Left lung (tissue), 14 donors: ENCODE measurements at places on chromosomes 2 and 18.

- no peak for DNase-seq
These were observed 371.5 kb downstream of the NUP35 start for GRCh38 chr2:183495589-183496267.

DNA sequence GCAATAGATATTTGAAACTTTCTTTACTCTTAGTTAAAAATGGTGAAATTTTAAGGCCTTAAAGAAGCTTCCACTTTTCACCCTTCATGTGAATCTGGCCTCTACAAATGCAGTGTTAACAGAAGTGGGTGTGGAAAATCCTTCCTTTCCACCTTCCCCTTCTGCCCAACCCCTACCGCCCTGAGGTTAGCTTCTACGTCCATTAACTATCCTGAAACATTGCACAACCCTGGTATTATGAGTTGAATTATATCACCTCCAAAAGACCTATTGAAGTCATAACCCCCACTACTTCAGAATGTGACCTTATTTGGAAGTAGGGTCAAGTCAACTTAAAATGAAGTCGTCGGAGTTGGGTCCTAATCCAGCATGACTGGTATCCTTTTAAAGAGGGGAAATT, 80.8 kb upstream of the ACSL3 start:
- no peak for DNase-seq

- no peak for DNase-seq
These were observed 90.9 kb upstream of the SMAD2 start for GRCh38 chr18:48021273-48021914.

DNA sequence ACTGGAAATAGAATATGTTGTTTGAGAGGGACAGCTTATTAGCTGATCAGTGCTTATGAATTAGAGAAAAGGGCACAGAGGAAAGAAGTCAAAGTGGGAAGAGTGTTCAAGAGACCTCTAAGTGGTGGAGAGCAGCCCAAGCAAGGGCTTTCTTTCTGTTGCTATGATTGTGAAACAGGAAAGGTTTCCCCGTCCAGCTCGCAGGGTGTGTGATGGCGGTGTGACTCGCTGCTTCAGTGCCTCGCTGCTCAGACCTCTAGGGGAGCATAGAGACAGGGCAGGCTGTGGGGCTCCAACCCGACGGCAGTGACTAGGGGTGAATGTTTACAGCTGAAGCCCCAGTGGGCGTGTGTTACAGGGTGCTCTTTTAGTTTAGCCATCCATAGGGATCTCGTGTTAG, 166.5 kb upstream of the COPS8 start:
- DNase-seq: no peak

GRCh38 chr2:8566155-8566670, 115.6 kb upstream of the ID2 start:
- no peak for DNase-seq

- DNase-seq: no peak
These were observed 831.1 kb downstream of the GALR1 start for GRCh38 chr18:78080761-78081160.

DNA sequence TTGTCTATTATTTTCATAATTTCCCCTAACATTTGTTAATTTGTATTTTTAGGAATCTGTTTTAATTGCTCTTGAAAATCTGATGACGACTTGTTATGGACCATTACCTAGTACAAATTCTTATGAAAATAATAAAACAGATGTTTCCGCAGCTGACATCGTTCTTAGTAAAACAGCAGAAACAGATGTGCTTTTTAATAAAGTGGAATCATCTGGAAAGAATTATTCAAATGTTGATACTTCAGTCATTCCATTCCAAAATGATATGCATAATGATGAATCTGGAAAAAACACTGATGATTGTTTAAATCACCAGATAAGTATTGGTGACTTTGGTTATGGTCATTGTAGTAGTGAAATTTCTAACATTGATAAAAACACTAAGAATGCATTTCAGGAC, 69.9 kb downstream of the PMS1 start:
- no peak for DNase-seq

GRCh38 chr2:226916669-226917068, 80.8 kb downstream of the RHBDD1 start:
- no peak for DNase-seq

DNA sequence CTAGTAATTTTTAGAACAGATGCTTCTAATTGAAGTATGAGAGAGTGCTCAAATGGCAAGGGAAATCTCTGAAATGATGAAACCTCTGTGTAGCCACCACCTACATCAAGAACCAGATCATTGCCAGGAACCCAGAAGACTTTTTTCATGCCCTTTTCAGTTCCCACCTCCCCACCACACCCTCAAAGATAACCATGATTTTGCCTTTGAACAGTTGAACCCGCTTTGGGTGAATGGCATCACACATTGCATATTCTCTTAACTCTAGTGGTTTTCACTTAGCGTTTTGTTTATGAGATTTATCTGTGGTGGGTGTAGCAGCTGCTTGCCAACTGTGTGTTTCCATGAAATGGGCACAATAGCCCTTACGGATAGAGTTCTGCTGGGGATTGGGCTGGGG, 142.9 kb upstream of the HDAC4 start:
- DNase-seq: no peak

DNA sequence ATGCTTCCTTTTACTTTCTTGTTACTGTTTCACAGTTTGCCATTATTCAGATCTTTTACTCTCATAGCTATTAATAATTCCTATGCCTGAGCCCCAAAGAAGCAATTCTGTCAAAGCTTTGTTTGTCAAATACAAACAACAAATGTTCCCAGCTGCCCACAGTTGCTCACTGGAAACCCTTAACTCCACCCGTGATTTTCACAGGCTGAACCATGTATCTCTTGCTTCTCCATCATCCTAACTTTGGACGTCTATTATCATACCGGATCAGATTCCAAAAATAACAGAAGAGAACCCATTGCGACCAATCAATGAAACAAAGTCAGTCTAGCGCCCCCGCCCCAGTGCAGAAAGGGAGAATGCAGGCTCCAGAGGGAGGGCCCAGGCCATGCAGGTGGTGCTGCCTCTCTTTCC, 24.2 kb downstream of the COLEC12 start:
- no peak for DNase-seq

- DNase-seq: no peak
These were observed 179.9 kb downstream of the PTH2R start for GRCh38 chr2:208586516-208586915.

DNA sequence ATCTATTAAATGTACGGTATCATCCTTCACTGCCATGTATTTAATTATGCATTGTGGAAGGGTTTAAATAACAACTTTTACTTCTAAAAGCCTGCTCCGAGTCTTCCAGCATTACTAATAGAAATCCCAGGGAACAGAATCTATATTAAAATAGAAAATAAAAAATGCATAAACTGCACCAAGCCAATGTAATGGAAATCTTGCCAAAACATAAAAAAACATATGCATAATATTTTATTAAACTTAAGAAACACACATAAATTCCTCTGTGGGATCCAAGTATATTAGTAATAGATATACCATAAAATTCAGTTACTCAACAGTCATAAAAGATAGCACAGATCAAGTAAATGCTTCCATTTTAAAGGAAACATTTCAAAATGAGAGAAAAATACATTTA, 175.6 kb downstream of the TDRD15 start:
- no peak for DNase-seq

GRCh38 chr2:142130111-142131009, 456 bp downstream of the LRP1B start:
- DNase-seq: peak; percentile 71

DNA sequence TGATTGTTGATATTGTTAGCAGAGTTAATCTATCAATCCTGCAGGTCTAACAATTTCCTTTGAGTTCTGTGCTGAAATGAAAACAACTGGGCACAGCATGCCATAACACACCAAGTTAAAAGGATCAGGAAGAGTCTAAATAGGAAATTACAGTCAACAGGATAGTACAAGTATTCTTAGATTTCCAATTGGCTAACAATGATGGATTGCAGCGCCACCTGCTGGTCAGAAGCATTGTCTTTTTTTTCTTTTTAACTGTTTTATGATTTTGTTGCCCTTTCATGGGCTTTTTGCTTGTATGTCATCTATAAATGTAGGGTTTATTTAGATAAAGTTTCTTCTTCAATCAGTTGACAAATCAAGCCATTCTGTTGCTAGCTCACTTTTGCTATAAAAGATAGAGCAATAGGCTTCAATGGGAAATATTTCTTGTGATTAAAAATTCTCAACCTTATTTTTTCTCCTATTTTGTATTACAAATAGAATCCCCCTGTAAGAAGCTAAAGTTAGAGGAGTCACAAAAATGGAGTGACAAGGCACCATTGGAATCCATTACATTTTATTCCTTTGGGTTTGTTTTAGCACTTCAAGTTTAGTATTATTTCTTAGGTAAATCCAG, 40.8 kb upstream of the RPRM start:
- DNase-seq: peak; percentile 43

DNA sequence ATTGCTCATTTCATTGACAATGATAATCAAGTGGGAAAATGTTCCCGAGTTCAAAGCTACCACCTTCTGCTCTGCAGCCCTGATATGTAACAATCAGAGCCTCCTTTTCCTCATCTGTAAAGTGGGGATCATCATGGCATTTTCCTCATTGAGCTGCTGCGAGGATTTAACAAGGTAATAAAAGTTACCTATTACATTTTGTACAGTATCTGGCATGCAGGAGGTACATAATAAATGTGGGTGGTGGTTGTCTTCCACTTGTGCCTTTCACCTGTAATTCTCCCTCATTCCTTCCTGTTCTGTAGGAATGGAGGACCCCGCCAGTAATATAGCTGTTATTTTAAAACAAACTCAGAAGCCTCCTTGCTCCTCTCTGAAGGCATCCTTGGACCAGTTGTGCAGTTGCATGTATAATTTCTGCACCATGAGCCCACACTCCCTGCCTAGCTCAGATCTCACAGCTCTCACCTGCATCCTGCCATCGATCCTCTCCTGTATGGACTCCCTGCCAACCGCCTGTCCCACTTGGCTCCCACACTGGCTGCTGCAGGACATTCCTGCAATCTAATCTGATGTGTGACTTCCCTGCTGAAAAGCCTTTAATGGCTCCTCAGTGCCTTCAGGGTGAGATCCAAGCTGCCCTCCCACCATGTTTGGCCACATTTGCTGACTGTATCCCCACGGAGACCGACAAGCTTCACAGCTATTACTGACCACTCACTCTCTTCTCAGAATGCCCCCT, 350.4 kb downstream of the EN1 start:
- DNase-seq: no peak

- DNase-seq: no peak
These were observed 26.2 kb downstream of the TFPI start for GRCh38 chr2:187528042-187528441.

GRCh38 chr2:72263043-72263775, 115.5 kb upstream of the CYP26B1 start:
- DNase-seq: no peak

DNA sequence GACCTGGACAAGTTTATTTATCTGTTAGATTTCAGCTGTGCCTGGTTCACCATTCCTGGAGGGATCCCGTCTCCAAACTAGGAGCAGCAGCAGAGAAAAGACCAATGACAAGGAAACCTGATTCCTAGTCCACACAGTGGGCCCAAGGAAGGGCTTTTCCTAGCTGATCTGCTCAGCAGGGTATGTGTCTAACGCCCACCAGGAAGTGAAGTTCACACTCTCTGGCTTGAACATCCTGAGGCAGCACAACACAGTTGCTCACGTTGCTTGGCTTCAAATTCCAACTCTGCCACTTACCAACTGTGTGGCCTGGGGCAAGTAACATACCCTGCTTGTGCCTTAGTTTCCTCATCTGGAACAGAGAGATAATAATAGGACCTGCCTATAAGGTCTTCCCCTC, 42.9 kb downstream of the XDH start:
- no peak for DNase-seq

DNA sequence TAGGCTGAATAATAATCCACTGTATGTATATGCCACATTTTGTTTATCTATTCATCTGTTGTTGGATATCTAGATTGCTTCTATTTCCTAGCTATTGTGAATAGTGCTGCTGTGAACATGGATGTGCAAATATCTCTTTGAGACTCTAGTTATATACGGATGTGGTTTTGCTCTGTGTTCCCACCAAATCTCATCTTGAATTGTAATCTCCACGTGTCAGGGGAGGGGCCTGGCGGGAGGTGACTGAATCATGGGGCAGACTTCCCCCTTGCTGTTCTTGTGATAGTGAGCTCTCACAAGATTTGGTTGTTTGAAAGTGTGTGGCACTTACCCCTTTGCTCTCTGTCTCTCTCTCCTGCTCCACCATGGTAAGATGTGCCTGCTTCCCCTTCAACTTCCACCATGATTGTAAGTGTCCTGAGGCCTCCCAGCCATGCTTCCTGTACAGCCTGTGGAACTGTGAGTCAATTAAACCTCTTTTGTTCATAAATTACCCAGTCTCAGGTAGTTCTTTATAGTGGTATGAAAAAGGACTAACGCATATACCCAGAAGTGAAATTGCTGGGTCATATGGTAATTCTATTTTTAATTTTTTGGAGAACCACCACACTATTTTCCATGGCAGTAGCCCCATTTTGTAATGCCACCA, 86.1 kb upstream of the UPP2 start:
- no peak for DNase-seq

GRCh38 chr2:127000937-127001336, 102.2 kb downstream of the TEX51 start:
- no peak for DNase-seq

DNA sequence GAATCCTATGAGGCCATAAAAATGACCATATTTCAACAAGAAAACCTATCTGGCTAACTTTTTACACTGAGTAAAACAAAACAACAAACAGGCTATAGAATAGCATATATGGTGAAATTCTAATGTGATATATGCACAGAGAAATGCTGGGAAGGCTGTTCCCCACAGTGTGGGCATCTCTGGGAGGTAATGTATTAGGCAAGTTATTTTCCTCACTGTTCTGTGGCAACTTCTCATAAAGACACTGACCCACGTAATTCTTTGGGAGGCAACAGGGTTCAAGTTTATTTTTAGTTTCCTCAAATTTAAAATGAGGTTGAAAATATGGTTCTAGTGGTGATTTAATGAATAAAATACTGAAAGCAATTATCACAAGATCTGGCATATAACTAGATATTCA, 46.7 kb downstream of the RNU4ATAC start:
- no peak for DNase-seq

DNA sequence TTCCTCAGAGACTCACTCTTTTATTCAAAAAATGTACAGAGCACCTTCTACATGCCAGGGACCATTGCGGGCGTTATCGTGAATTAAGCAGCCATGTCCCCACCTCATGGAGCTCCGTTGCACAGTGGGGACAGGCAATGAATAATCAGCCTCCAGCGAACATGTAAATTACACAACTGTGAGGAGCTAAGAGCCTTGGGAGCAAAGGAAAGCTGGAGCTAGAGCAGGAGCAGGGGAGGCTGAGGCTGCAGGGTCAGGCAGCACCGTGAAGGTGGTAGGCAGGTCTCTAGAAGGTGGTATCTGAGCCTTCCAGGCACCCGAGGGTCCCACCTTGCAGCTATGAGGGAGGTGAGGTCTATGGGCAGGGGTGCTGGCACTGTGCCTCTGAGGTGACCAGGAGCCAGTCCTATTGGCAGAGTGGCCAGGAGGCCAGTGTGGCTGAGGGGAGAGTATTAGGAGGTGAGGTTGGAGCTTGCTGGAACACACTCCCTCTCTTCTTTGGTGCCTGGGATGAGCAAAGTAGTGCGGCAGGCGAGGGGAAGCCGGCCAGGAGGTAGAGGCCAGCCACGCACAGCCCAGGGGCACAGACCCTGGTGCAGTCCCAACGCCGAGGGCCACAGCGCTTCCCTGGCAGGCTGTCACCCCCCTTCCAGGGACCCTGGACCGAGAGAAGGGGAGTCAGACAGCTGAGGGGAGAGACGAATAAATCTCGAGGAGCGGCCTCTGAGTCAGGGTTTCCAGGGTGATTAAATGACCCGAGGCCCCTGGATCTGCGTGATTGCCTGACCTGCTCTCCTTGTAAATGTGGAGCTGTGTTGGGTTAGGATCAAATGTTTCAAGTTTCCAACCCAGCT, 167.3 kb downstream of the SEPTIN10 start:
- DNase-seq: peak; percentile 25
